CD8-positive, alpha-beta memory T cell (primary cell): ENCODE measurements at places on chromosomes 2 and 18. TPM values are rescaled to one million over a fixed set of nuclear protein-coding genes. Genes with fewer than 3 reads are reported as not detected.
A peak's percentile ranks its signal among the peaks of the same experiment; 100 is the strongest.

GRCh38 chr2:3456125-3456524 lies 63.2 kb downstream of the ADI1 start:
- DNase-seq: no peak

- no peak for DNase-seq
These were observed 60.2 kb downstream of the CAVIN2 start for GRCh38 chr2:191786694-191787093.

GRCh38 chr2:102425441-102426132 lies 2.6 kb downstream of the IL18RAP start:
- DNase-seq: no peak

The ANKRD30BL gene
- not detected for polyA plus RNA-seq

The CLEC4F gene
- polyA plus RNA-seq: not detected

- no peak for DNase-seq
These were observed 9.8 kb downstream of the TBR1 start for GRCh38 chr2:161425728-161426454.

- DNase-seq: no peak
These were observed 26.0 kb upstream of the C1QL2 start for GRCh38 chr2:119184512-119184911.

The PCARE gene
- polyA plus RNA-seq: not detected

The FAM124B gene
- not detected for polyA plus RNA-seq

The DYSF gene
- 3.9 TPM for polyA plus RNA-seq

The NAT8 gene
- polyA plus RNA-seq: not detected

DNA sequence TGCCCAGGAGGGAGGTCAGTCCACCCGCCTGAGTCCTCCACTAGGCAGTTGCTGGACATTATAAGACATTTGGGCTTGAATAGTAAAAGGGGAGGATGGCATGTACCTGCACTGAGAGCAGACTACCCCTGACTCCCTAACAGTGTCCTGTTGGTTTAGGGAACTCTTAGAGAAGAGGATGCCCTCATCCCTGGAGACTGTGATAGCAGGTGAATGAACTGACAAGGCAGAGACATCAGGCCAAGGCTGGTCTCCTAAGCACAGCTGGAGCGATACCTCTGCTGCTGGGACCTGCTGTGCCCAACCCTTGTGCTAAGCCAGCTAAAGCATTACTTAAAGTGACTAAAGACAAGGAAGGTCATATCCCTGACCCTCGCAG lies 34.8 kb downstream of the PROC start:
- no peak for DNase-seq

GRCh38 chr2:76501641-76502040 lies 790.9 kb upstream of the GCFC2 start:
- no peak for DNase-seq

GRCh38 chr2:37665604-37666362 lies 5.7 kb downstream of the CDC42EP3 start:
- no peak for DNase-seq

DNA sequence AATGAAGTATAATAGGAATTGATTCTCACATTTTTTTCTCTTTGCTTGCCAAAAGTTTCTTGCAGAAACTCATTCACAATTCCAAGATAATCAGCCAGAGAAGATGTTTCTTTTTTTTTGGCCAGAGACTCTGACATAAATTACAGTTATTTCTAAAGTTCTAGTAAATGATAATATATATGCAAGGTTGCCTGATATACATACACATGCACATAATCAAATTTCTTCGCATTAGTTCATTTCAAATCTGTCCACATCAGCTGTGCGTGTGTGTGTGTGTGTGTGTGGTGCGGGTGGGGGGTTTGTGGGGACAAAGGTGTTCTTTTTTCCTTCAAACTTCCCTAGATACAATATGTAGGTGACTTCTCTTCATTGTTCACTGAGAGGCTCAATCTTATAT lies 33.2 kb downstream of the OSGEPL1 start:
- DNase-seq: no peak

The STAT4 gene
- polyA plus RNA-seq: 88.2 TPM

The ZNF385B gene
- polyA plus RNA-seq: not detected

The ESCO1 gene
- 11.0 TPM for polyA plus RNA-seq

DNA sequence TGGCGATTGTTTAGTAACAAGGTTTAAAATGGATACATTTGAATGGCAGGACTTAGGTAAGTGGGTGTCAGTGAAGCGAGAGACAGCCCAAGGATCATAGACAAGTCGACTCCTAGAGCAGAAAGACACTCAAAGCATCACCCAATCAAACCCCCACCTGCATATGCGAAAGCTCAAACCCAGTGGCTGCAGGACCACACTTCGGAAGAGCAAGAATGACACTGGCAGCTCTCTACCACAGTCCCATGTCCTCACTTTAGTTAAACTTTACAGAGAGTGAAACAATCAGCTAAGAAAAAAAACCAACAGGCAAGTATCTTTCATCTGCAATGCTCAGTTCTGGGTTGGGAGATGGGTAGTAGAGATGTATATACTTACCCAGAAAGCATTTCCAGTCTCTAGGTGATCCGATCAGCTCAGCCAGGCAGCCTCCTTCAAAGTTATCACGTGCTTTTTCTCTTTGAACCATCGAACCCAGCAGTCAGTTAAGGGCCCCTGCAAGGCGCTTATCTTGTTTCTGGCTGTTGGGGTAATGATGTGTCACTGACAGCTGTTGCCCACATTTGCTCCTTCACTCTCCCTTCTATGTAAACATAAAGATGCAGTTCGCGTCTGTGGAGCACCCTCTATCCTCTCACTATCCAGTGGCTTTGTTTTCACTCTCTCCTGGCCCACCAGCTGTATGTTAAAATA lies 357.5 kb upstream of the ID2 start:
- DNase-seq: no peak

DNA sequence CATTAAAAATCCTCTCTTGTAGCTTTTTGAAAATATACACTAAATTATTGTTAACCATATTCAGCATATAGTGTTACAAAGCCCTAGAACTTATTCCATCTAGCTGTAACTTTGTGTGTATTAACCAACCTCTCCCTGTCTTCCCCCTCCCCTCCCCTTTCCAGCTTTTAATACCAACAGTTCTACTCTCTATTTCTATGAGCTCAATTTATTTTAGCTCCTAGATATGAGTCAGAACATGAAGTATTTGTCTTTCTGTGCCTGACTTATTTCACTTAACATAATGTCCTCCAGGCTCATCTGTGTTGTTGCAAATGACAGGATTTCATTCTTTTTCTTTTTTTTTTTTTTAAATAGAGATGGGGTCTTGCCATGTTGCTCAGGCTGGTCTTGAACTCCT lies 45.1 kb downstream of the GPD2 start:
- no peak for DNase-seq

DNA sequence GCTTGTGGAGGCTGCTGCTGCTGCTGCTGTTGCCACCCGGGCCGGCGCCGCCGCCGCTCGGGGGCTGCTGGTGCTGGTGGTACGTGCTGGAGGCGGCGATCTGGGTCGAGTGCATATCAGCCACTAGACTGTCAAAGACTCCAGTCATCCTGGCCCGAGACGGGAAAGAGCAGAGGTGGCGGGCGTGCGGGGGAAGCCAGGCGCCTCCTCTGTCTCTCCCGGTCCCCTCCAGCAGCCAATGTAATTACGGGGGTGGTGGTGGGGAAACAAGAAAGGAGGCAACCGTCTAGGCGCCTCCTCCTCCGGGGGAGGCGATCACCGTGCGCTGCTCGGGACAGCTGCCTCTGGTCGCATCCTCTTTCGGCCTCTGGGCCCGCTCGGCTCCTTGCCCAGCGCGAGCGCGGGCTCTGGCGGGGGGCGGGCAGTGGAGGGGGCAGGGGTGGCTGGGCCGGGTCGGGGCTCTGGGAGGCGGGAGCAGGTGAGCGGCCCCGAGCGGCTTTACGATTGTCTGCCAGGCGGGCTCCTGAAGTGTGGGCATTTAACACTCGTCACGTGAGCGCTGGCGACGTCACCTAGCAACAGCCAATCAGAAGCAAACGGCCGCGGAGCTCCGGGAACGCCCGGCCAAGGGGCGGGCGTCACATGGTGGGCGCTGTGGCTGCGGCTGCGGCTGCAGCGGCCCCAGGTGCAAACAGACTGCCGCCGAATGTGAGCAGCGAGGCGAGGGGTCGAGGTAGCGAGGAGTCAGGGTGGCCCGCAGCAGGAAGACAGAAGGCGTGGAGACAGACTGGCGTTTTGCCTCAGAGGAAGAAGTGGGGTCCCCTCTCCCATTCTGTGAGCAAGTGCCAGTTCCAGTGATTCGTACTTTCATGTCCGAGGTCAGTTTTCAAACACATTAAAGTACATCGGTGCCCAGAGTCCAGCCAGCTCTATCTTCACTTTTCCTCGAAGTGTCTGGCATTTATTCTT lies at the start of gene DLX2:
Gene DLX2 (minus strand): TSS at position 510 of the 969 bp plus-strand sequence. CDS start 362 bp downstream, at position 148.
- DNase-seq: no peak

- peak; percentile 11 for DNase-seq
These were observed 30.3 kb upstream of the SLC30A6 start for GRCh38 chr2:32135409-32135808.

DNA sequence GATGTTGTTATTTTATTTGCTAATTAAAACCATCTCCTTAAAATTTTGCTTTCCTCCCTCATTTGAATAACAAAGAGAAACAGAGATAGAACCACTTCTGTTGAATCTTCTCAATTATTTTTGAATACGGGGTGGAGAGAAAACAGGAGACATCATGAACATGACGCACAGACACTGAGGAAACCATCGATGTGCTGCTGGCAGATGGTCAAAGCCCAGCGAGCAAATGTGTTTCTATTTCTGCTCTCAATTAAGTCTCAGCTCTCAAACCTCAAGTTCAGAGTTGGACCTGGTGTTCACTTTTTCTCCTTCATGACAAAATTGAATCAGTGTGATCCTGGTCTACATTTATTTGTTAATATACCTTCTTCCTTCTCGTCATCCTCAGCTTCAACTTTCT lies 36.1 kb upstream of the TWIST2 start:
- no peak for DNase-seq
